ENCODE measurements at places on chromosomes 16 and 17.
A peak's percentile ranks its signal among the peaks of the same experiment; 100 is the strongest.

DNA sequence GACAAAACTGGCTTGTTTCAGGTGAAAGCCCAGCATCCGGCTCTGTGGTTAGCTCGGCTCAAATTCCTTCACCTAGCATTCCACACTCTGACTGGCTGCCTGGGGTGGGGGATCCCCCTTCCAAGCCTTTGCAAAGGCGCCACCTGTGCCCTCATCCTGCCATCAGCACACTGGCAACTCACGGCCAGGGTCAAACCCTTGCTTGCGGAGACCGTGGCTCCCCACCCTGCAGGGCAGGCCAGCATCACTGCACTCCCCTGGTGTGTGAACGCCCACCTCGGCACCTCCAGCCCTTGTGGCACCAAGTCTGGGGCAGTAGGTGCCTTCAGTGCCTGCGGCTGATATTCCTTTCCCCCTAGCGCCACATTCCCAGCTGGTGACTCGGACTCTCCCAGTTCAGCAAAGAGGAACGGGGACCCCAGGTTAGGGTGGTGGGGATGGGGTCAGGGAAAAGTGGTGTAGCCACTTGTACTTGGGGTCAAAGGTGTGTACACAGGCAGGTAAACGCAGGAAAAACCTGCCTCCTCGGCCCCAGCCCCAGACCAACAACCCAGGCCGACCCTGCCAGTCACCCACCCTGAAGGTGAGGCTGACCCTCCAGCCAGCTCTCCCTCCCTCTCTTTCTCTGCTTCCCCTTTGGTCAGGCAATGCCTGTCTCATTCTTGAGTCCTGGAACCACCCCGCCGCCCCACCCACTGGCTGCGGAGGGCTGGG, 1.1 kb downstream of the FLII start:
- DNase-seq: no peak

DNA sequence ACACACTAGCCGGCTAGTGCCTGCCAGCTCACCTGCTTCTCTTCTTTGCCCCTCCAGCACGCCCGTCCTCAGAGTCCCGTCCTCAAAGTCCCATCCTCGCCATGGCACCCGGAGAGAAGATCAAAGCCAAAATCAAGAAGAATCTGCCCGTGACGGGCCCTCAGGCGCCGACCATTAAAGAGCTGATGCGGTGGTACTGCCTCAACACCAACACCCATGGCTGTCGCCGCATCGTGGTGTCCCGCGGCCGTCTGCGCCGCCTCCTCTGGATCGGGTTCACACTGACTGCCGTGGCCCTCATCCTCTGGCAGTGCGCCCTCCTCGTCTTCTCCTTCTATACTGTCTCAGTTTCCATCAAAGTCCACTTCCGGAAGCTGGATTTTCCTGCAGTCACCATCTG, 3.6 kb downstream of the SCNN1G start:
- DNase-seq: no peak

- peak; percentile 74 for DNase-seq
Observed at GRCh38 chr17:7650509-7651096, at the start of gene ATP1B2. Gene ATP1B2 (plus strand): TSS chr17:7650926. CDS start chr17:7651519, 593 bp downstream.

GRCh38 chr17:39667945-39668924, at the start of gene PNMT:
Gene PNMT (plus strand): TSS chr17:39668453. CDS start chr17:39668476, 23 bp downstream.
- no peak for DNase-seq

- DNase-seq: peak; percentile 80
Observed at GRCh38 chr16:19348578-19349315, 63.2 kb downstream of the CLEC19A start.

- no peak for DNase-seq
Observed at GRCh38 chr17:30005709-30006320, 64.4 kb downstream of the EFCAB5 start.

- DNase-seq: no peak
Observed at GRCh38 chr17:60075981-60076380, 2.7 kb downstream of the HEATR6 start.

DNA sequence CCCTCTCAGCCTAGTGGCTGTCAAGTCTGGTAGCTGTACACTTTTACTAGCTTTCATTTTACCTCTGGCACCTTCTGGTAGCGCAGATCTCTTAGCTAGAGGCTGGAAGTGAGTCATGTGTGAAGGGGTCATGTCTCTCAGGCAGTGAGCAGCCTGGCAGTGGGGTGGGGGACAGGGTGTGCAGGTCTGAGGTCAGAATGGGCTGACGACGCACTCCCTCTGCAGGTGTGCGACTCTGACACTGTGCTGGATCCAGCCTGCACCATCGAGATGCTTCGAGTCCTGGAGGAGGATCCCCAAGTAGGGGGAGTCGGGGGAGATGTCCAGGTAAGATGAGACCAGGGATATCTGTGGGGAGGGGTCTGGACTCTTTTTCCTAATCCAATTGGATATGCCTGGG, 7.8 kb downstream of the HAS3 start:
- no peak for DNase-seq

- DNase-seq: peak; percentile 91
Observed at GRCh38 chr16:53091466-53092211, 36.8 kb downstream of the CHD9 start.

- no peak for DNase-seq
Observed at GRCh38 chr16:89577055-89577759, 1.6 kb downstream of the CPNE7 start.

DNA sequence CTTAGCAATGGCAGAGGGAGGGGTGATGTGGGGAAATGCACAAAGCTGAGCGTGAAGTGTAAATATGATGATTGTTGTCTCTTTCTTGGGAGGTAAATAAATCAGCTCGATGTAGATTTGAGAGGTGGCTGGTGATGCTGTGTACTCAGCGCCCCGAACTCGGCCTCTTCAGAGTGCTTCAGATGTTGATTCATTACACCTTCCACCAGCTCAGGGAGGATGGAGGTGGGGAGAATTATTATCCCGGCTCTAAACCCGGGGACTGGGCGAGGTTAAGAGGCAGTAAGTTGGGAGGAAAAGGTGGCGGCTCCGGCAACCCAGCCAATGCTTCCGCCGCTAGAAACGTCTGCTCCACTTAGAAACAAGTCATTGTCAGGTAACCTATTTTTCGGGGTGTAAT, 86.5 kb downstream of the RPA1 start:
- no peak for DNase-seq

DNA sequence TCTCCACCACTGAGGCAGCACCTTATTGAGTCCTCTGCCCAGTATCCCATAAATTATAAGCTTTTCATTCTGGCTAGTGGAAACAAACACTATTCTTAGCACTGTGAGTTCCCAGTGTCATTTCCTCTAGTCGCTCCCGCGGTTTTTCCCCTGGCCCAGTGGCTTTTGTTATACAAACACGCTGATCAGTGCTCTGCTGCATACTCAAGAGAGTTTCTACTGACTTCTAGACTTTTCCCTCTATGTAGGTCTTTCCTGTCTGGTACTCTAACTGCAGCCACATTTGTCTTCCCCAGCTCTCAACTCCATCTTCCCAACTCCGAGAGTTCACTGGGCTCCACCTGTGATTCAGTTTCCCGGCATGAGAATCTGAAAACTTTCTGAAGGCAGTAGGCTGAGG, 556.6 kb upstream of the SALL1 start:
- DNase-seq: no peak

DNA sequence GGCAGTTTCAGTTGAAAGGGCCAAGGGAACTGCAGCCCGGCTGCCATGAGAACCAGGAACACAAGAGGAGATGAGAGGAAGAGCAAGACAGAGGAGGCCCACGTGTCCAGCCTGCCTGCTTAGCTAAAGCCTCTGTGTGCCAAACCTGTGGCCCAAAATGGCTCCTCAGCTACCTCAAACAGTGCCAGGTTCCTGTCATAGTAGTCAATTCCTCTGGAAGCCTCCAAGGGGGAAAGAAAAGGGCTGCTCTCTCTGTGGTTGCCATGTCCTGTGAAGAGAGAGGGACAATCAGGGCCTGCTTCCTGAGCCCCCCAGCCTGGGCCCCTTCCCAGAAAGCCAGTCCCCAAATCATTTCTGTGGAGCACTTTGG, 5.2 kb downstream of the SLC12A4 start:
- DNase-seq: no peak

DNA sequence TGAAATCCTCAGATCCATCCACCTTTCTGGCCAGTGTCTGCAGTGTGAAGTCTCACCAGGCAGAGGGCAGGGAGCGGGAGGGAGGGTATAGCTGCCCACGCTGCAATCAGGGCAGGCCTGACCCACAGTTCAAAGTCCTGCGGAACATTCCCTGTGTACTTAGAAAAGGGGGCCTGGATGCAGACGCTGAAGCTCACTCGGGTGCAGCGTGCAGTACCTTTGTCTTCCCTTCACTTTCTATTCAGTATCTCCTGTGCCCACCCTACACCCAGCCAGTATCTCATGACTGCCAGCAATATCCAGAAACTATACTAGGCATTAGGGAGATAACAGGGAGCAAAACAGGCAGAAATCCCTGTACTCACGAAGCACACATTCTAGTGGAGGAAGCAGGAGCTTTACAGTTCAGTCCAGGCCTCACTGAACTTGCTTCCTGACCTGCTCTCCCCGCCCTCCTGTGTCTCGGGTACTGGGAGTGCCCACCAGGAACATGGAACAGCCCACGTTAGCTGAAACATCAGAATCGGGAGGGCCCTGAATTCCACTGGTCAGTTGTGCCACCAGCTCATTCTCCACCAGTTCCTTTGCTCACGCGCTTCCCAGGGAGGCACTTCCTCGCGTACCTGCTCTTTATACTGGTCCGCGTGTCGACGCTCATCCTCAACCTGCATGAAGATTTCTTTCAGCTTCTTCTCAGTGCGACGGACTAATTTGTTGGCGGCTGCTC, 42.2 kb downstream of the NDEL1 start:
- no peak for DNase-seq

DNA sequence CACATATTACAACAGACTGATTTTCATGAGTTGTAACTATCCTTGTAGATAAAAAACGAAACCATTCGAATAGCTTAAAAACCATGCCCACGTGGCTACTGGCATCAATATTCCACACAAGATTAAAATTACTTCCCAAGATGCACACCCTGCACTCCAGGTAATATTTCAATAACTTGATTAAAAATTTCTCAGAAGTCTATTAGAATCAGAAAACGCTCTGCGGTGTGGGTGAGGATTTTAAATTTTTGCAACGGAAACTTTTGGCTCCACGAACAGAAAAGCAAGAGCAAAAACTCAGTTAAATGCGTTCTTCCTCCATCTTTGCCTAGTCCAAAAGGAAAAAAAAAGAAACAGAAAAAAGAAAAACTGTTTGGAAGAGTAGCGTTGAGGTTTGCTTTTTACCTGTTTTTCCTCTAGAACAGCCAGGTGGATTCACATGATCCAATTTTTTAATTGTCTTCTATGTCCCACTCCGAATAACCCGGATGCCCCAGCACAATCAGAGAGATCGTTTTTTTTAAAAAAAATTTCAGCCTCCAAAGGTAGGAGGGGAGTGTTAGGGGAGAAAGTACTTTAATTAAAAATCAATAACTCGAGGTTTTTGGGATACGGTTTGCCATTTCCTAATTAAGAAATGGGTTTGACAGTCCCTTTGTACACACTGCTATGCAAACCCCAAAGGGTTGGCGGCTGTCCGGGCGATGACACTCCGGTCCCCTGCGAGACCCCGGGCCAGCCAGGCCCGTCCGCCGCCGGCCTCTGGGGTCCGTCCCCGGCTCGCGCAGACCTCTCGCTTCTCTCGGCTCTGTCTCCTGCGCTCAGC, 708 bp upstream of the NFAT5 start:
- DNase-seq: no peak

GRCh38 chr16:58577141-58577540, 52.5 kb downstream of the CNOT1 start:
- DNase-seq: no peak

DNA sequence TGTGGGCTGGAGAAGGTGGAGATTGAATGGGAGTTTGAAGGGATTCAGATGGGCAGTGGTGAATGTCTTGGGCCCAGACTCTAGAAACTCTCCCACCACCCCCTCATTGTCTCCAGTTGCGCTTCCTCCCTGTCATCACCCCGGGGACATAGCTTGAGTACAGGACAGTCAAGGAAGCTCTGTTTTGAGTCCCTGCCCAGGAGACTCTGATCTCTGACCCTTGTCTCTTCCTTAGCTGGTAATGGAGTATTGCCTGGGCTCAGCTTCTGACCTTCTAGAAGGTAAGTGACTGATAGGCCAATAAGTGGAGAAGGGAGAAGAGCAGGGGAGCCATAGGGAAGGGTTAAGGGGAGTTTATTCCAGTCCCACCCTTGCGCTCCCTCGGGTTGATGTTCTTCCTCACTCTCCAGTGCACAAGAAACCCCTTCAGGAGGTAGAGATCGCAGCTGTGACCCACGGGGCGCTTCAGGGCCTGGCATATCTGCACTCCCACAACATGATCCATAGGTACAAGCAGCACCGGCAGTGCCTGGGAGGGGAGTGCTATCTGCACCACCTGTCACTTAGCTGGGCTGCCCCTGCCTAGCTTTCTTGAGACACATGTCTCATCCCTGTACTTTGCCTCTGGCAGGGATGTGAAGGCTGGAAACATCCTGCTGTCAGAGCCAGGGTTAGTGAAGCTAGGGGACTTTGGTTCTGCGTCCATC, 5.0 kb downstream of the TAOK2 start:
- DNase-seq: no peak

DNA sequence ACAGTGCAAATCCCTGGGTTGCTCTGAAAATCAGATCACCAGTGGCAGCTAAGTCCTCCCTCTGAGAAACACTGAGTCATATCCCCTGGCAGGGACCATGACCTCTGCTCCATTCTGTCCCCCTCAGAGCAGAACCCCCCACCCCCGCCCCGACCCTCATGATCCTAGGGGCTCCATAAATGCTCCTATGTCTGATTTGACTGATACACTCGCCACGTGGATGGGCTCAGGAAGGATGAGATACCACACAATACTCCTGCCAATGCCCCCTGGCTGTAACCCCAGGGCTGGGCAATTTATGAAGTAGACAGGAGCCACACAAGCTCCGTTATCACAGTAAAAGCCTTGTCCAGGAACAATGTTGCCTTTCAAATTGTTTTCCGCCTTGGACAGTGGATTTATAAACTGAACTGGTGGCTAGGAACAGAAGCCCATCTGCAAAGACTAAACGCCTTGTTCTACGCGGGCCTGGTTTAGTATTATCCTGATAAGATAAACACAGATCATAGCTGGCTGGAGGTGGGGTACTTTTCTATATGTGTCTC, 394.8 kb downstream of the SLC39A11 start:
- DNase-seq: no peak

DNA sequence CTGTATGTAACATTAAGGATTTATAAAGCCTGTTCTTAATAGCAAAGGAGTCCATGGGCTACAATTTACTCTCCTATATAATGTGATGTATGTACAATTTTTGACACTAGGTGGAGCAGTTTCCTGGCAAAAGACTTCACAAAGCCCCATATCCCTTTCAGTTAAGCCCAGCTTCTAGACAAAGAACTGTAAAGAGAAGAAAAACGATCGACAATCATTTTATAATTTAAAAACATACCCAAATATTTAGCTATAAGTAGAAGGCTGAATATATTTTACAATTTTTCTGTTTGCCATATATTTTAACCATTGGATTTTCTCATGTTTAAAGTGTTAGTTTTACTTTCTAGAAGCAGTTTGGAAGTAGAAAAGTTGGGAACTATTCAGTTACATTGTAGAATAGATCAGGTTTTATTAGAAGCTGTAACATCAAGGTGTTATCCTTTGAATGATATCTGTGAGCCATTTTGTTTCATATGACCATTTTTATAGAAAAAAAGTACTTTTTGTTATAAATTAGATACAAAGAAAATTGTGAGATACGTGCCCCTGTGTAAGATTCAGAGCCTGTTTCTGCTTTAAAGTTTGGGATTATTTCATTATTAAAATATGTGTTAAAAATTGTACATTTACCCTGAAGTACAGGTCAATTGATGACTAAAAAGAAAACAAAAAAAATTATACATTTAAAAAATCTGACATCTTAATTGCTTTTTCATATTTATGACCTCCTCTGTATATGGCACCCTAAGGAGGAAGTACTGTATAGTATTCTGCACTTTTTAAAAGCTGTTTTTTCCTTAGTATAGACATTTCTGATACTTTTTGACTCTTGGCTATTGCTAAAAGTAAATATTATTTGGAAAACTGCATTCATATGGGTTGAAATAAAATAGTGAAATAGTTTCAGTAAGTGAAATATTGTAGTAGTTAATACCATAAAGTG, 46.3 kb downstream of the VMP1 start:
- DNase-seq: peak; percentile 59
